ENCODE measurements at places on chromosomes 12 and 14.

- no peak for DNase-seq
Measured at GRCh38 chr12:113228394-113229028, 7.2 kb downstream of the TPCN1 start.

DNA sequence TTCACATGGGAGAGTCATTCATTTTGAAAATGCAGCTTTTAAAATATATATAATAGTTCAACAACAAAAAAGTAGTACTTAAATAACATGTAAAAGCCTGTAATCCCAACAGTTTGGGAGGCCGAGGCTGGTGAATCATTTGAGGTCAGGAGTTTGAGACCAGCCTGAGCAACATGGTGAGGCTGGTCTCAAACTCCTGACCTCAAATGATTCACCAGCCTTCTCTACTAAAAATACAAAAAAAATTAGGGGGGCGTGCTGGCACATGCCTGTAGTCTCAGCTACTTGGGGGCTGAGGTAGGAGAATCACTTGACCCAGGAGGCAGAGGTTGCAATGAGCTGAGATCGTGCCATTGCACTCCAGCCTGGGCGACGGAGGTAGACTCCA, 256.3 kb upstream of the RGS6 start:
- no peak for DNase-seq

- DNase-seq, result no peak
Measured at GRCh38 chr14:106846218-106846617, 1319.8 kb downstream of the TMEM121 start.

GRCh38 chr12:45615268-45615667, 114.2 kb upstream of the ARID2 start:
- DNase-seq, result peak; percentile 41

DNA sequence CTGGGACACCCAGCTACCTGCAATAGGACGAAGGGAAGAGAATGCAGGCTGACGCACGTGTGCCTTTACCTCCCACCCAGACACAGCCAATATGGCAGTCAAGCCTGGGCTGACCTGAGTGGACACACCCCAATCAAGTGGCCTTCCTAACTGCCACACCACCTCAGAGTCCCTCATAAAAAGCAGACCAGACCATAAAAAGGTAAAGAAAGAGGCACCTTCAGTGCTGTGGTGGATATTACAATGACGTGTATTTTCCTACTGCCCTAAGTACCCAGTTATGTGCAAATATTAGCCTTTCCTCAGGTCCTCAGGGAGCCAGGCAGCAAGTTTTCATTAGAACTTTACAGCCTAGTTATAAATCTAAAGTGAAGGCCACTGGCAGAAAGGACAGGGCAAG, 75.8 kb downstream of the KCNK10 start:
- DNase-seq, result no peak

- DNase-seq, result no peak
Measured at GRCh38 chr14:68246786-68247105, 427.2 kb downstream of the RAD51B start.

- DNase-seq, result no peak
Measured at GRCh38 chr14:34797747-34798583, 77.2 kb downstream of the BAZ1A start.

- DNase-seq, result no peak
Measured at GRCh38 chr14:77902811-77903210, 102.9 kb downstream of the ADCK1 start.

- no peak for DNase-seq
Measured at GRCh38 chr12:18483698-18484325, 222.5 kb downstream of the PIK3C2G start.

DNA sequence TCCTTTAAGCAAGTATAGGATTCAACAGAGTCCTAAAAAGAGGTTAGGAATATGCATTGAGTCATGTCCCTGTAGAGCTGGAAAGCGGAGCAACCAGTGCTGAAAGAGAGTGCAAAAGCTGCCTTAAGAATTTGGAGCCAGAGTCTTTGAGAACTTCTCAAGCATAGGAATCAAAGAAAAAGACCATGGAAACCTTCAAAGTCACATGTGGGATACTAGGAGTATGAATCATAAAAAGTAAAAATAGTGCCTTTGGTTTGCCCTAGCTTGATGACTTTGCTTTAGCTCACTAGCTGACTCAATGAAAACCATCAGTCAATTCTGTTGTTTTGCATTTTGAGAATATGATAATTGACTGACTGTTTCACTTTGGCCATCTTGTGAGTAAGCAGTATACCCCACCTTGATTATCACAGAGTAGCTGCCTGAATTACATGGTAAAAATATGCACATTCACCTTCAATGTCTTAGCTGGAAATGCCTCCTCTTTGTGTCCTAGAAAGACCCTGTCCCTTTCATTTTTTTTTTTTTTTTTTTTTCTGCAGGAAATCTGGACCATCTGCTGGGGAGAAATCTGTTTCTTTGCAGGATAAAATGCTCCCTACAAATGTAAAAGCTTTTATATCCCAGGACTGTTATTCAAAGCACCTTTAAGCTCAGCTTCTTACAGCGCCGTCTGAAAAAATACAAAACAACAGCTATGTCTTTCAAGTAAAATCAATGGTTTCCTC, 248.6 kb upstream of the KRR1 start:
- DNase-seq, result peak; percentile 87

GRCh38 chr14:102891556-102891955, 30.9 kb upstream of the AMN start:
- DNase-seq, result no peak

DNA sequence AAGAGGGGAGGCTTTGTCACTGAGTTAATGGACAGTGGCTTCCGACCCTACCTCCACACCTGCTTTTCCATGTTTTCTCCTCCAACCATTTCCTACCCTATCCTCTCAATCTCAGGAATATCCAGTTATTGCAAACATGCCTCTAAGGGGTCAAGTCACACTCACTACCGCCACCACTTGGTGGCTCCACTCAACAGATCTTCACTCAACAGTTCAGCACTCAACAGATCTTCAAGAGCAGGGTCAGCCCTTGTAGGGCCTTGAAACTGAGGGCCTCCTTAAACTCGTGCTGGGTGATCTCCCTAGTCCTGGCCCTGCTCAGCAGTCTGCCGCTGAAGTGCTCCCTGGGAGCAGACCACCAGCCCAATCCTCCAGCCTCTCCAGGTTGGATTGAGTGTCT, 14.2 kb downstream of the ZNF641 start:
- no peak for DNase-seq

GRCh38 chr12:75698052-75698451, 186.6 kb upstream of the KRR1 start:
- no peak for DNase-seq

GRCh38 chr12:1197264-1198018, 206.4 kb downstream of the ERC1 start:
- peak; percentile 53 for DNase-seq

DNA sequence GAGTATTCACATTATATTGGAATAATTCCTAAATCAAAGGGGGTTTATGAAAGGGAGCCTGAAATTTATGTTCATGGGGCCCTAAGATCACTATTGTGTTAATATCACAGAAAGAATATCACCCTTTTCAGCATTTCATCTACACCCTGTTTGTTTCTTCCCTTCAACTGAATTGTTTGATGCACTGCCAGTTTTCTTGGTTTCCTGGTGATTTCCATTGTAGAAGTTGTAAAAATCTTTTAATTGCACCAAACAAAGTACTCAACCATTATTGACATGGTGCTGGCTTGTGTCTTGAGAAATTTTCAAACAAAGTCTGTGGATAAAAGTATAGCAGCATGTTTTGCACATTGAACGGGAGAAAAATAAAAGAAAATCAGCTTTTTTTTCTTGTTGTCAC, 154.8 kb upstream of the PRKD1 start:
- DNase-seq, result no peak

- DNase-seq, result no peak
Measured at GRCh38 chr14:76967788-76968187, 60.7 kb downstream of the IRF2BPL start.

DNA sequence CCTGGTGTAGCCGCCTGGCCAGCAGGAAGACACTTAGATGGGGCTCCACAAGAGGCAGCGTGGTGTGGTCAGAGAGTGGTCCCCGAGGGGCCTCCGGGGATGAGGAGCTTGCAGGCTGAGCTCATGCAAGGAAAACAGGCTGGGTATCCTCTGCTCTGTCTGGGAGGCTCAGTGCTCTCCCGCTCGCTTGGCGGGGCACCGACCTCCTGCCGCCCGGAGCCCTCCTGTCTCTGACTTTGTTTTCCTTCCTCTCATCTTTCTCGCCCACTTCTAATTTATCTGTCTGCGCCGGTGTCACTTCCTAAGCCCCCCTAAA, 31.3 kb upstream of the DLK1 start:
- DNase-seq, result no peak

- no peak for DNase-seq
Measured at GRCh38 chr14:90379106-90379505, 17.7 kb upstream of the CALM1 start.
